ENCODE measurements at places on chromosomes 16 and 17. TPM values are rescaled to one million over a fixed set of nuclear protein-coding genes. Genes with fewer than 3 reads are reported as not detected.

MYL4 gene
- total RNA-seq: not detected

KRT222 gene
- 1.7 TPM for total RNA-seq

UMOD gene
- total RNA-seq: not detected

CA4 gene
- not detected for total RNA-seq

RSKR gene
- total RNA-seq: 6.1 TPM

FGF11 gene
- total RNA-seq: 10.7 TPM

RUSF1 gene
- total RNA-seq: 39.8 TPM

MEIOB gene
- 0.15 TPM for total RNA-seq

SEPTIN12 gene
- total RNA-seq: not detected

PRDM7 gene
- total RNA-seq: not detected

CBX2 gene
- 1.5 TPM for total RNA-seq

HOXB6 gene
- 56.2 TPM for total RNA-seq

KRTAP2-1 gene
- total RNA-seq: not detected

CNGB1 gene
- total RNA-seq: 0.35 TPM

NPW gene
- not detected for total RNA-seq

ITGAX gene
- 0.05 TPM for total RNA-seq

ANKS4B gene
- not detected for total RNA-seq

PDE6G gene
- not detected for total RNA-seq

ADAD2 gene
- 0.35 TPM for total RNA-seq

PRSS22 gene
- total RNA-seq: 5.4 TPM

ITGB4 gene
- 76.9 TPM for total RNA-seq

CD19 gene
- total RNA-seq: not detected

KRTAP17-1 gene
- not detected for total RNA-seq

PMP22 gene
- total RNA-seq: 3.1 TPM

CD300LG gene
- not detected for total RNA-seq

EPX gene
- not detected for total RNA-seq

TAC4 gene
- not detected for total RNA-seq

OR1D5 gene
- not detected for total RNA-seq

ARHGAP27 gene
- total RNA-seq: 22.6 TPM

PIGS gene
- 70.0 TPM for total RNA-seq

QPRT gene
- 258 TPM for total RNA-seq

SSTR5 gene
- 0.40 TPM for total RNA-seq

LYRM9 gene
- 8.3 TPM for total RNA-seq

ARHGAP44 gene
- 1.3 TPM for total RNA-seq

COPZ2 gene
- 8.0 TPM for total RNA-seq

YBX2 gene
- 0.45 TPM for total RNA-seq

DHRS7C gene
- not detected for total RNA-seq

WNT3 gene
- 1.9 TPM for total RNA-seq

TAOK2 gene
- total RNA-seq: 80.9 TPM

ARHGDIG gene
- not detected for total RNA-seq

SPAG9 gene
- total RNA-seq: 134 TPM

NPB gene
- 0.25 TPM for total RNA-seq
